ENCODE measurements at places on chromosomes 7 and 10. TPM values are rescaled to one million over a fixed set of nuclear protein-coding genes. Genes with fewer than 3 reads are reported as not detected.

SRI gene
- total RNA-seq, result 191 TPM

- DNase-seq, result no peak
Observed at GRCh38 chr7:68148440-68148839, 1151.8 kb downstream of the TYW1 start.

RPA3 gene
- 34.4 TPM for total RNA-seq

- DNase-seq, result peak; percentile 27
Observed at GRCh38 chr7:101172854-101173751, 7.0 kb downstream of the NAT16 start.

DNA sequence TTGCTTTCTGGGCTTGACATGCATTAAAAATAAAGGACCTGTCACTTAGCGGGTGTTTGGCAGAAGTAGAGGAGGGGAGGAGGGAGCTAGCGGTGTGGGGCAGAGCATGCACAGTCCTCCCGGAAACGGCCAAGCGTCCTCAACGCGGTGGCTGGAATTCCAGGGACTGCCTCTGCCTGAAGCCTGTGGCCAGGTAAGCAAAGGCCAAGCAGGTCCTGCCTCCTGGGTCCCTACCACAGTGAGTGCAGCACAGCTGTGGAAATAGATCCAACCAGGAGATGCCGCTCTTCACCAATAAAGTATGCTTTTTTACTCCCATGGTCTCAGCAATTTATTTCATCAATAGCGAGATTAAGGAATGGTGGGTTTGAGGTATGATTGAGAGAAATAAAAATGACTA lies 323.4 kb downstream of the WDR37 start:
- DNase-seq, result no peak

DNA sequence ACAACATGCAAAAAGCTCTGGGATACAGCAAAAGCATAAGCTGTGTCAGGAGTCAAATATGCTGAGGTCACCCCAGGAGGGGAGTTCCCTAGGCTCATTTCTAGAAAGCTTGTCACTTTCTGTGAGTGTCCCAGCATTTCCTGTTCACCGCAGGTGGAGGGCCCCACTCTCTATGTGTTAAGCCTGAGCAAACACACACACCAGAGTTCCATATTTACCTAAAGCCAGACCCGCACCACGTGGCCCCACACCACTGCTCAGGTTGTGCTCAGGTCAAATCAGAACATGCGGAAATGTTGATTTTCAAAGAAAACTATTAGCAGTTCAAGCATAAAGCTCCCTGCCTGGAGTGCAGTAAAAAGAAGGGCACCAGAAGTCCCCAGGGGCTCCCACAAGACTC lies 259.6 kb upstream of the PPP2R2D start:
- no peak for DNase-seq

JMJD1C gene
- total RNA-seq, result 93.3 TPM

GRCh38 chr7:22858640-22859561 lies 36.3 kb upstream of the TOMM7 start:
- DNase-seq, result peak; percentile 54

DNA sequence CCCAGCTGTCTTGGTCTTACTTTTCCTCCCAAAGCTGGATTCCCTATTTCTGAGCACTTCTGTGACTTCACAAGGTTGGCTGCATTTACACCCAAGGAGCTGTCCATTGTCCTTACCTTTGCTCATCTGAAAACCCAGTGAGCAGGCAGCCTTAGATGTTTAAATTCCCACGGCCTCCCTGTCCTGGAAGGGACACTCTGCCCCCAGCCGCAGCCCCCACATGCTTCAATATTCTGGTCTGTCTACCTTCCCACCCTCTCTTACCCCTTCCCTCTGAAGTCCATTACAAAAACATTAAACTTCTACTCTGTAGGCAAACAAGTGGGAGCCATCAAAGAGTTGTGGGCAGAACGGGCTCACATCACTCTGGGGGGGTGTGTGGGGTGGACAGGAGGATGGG lies 73.8 kb upstream of the EFCAB10 start:
- peak; percentile 41 for DNase-seq

PRSS37 gene
- total RNA-seq, result not detected

DNA sequence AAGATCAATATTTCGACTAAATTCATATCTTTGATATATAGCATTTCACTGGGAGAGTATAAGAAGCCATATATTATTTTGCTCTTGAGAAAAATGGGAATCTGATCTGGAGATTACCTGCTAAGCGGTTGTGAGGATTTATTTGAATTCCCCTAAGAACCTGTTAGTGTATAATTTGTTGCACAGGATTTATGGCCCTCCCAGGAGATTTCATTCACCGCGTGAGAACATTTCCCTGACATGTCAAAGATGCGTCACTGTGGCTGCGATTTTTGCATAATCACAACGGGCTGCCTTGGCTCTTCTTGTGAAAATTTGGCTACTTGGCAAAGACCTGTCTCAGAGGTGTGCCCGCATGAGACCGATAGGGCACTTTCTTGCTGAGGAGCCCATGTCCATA lies 184.7 kb upstream of the PFKP start:
- no peak for DNase-seq

DNA sequence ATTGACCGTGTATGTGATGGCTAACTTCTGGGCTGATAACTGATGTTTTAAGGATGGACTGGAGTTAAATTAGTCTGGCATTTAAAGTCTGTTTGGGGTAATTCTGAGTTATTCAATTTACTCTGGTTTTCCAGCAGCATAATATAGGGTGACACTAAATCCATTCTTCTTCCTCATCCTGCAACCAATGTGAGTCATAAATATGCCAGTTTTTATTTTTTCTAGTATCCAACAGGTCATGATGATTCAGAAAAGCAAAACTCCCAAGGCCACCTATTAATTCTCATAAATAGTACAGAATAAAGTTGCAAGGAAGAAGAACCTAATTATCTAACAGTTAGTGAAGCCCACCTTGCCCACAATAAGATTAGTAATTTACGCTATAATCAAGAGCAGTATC lies 7.5 kb upstream of the EPHB6 start:
- DNase-seq, result no peak

AOAH gene
- not detected for total RNA-seq

Data from endothelial cell of umbilical vein (primary cell).